Lower leg skin (tissue), 4 donors: ENCODE measurements at places on chromosomes 7 and 10.

DNA sequence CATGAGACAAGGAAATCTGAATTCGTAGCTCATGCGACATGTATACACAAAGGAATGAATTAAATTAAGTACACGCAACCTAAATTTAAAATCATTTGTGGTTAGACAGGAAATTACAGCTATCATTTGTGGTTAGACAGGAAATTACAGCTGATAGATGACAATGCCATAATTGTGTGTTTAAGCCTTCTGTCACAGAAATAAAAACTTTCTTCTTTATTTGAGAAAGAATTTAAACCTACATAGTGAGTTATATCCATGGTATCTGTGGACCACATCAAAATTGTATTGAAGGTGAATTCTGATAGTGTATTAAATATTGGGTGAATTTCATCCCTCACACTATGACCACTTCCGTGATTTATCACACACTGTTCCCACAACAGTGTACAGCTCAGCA, 362.9 kb downstream of the MAGI2 start:
- DNase-seq: no peak

GRCh38 chr7:2509298-2509906, 10.2 kb upstream of the LFNG start:
- no peak for DNase-seq

DNA sequence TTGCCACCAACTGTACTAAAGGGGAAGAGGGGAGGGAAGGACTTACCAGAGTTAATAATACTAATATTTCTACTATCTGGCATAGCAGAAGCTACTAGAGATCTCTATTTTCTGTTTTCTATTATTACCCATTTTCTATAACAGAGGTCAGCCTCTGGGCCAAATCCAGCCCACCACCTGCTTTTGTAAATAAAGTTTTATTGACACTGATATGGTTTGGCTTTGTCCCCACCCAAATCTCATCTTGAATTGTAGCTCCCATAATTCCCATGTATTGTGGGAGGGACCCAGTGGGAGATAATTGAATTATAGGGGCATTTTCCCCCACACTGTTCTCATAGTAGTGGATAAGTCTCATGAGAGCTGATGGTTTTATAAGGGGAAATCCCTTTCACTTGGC, 45.9 kb upstream of the CUL1 start:
- DNase-seq: peak; percentile 18

- DNase-seq: no peak
Measured at GRCh38 chr10:119478111-119478802, 64.3 kb downstream of the RGS10 start.

GRCh38 chr7:100353685-100354330, 4.1 kb upstream of the PILRB start:
- DNase-seq: no peak

DNA sequence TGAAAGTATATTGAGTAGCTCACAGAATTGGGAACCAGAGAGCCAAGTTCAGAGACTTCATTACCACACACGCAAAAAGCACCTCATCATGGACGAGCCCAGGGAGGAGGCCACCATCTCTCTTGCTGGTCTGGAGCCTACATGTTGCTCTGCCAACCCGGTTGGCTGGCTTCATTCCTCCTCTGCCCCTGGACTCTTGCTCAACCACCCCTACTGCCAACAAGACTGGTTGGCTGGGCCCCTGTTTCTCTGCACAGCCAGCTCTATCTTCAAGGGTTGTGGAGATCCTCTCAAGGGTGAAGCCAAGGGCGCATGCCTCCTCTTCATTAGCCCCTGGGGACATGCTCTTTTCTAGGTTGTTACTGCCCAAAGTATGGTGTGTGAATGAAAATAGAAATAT, 142.7 kb downstream of the JCAD start:
- no peak for DNase-seq

DNA sequence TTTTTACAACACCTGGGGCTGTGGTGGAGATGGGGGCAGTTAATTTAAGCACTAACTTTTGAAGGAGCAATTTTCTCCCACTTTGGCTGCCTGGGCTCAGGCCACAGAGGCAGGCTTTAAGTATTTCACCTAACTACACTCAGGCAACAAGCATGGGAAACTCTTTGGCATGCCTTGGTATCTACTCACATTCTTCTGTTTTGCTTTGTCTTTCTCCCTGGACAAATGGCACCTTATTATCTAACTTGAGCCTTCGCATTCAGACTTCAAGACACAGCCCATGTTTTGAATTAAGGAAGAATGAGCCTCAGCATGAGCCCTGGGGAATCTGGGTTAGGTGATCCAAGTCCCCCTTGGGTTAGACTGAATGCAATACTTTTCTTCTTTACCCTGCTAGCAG, 31.8 kb upstream of the BMPER start:
- DNase-seq: no peak

DNA sequence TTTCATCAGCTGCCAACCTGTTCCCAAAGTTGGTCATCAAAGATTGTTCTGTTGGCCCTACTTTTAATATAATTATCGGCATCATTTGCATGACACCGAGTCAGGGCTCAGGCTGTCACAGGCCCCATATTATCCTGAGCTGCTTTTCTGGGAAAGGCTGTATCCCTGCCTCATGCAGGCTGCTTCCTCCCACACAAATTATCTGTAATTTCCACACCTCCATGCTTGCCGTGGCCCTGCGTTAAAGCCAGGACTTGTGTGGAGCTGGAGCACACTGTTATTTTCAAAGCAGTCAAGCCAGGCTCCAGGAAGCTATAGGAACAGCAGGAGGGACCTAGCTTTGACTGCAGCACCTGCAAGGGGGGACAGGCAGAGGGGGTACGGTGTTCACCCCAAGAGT, 5.4 kb upstream of the ADCYAP1R1 start:
- no peak for DNase-seq

DNA sequence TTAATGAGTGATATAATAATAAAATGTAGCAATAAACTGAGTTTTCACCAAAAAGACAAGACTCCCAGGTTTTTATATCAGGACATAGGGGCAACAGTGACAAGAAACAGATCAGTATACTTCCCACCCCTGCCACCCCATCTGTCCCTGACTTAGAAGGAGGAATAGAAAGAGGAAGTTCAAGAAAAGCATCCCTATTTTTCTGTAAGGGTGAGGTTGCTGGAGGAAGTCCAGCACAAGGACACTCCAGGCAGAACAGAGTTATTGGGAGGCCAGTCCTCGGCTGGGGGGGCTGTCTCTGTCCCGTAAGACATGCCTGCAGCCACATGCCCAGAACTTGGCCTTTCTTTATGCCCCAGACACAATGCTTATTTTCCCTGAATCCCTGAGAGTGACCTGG, 16.5 kb upstream of the TLX1 start:
- DNase-seq: no peak

- DNase-seq: no peak
Measured at GRCh38 chr10:14253079-14253478, 77.6 kb downstream of the FRMD4A start.

DNA sequence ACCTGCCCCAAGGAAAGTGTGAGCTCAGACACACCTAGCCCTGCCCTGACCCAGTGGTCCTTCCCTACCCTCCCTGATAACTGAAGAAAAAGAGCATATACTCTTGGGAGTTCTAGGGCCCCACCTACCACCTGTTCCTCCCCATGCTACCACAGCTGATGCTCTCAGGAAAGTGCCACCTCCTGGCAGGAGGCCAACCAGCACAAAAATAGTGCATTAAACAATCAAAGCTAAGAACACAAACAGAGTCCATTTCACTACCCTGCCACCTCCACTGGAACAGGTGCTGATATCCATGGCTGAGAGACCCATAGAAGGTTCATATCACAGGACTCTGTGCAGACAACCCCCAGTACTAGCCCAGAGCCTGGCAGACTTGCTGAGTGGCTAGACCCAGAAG, 288.6 kb upstream of the PHF14 start:
- DNase-seq: no peak

DNA sequence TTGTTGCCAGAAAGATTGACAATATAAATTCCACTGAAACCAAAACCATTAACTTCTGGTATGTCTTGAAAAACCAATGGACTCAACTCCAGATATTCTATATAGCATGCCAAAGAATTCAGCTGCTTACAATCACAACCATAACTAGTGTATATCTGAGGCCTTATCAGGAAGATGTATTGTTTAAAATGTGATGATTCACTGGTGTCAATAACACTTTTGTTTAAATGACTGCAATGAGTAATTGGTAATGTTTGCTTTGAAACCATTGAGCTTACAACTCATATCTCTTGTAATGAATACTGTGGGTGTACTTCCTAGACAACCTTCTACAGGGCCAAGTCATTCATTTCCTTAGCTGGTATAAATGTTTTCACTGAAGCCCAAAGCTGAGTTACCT, 727.9 kb upstream of the KCND2 start:
- no peak for DNase-seq

- no peak for DNase-seq
Measured at GRCh38 chr7:71746006-71746405, 614.1 kb downstream of the GALNT17 start.

- DNase-seq: no peak
Measured at GRCh38 chr10:124665980-124666379, 78.2 kb downstream of the FAM53B start.

- DNase-seq: no peak
Measured at GRCh38 chr7:117347480-117347879, 24.6 kb upstream of the WNT2 start.

DNA sequence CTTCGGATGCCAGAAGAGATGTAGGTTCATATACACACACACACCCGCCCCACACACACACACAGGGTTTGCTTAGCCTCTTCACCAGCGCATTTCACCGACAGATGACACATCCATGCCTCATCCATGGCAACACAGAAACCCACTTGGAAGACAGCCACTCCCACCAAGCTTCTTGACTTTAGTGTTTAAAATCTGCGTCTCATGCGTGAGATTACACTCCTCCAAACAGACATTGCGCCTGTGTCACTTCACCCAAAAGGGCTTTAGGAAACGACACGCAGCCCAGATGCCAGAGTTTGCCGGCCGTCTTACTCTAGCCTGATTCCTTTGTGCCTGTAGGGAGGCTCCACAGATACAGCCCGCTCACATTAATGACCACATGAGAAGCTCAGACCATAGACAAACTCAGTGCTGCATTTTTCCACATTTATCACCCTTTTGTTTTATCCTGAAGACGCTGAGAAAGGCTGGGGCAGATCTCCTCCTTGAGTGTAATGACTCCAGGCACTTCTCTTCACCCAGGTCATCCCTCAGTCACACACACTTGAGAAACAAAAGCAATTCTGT, 73.8 kb downstream of the DIP2C start:
- DNase-seq: no peak

- no peak for DNase-seq
Measured at GRCh38 chr7:27953777-27954176, 213.8 kb downstream of the TAX1BP1 start.

GRCh38 chr10:62025901-62026879, 124.7 kb downstream of the ARID5B start:
- DNase-seq: no peak

DNA sequence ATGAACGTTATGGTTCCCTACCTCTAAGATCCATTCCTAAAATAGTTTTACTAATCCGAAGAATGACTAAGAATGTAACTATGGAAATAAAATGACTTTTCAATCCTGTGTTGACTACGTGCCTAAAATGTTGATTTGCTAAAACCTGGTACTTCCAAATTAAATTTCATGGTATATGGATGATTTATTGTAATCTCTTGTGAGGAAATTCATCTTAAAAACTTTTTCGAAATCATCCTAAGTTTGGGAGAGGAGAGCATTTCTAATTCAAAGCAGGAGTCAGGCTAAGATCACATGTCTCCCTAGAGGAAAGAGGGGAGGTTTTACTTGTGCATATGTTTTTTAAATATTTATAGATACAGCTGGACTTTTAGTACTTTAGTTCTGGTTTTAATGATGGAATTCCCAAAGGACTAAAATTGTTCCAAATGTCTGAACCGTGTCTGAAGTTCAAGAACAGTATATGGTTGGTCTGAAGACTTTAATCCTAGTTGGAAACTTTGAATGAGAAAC, 483.9 kb downstream of the AUTS2 start:
- no peak for DNase-seq

DNA sequence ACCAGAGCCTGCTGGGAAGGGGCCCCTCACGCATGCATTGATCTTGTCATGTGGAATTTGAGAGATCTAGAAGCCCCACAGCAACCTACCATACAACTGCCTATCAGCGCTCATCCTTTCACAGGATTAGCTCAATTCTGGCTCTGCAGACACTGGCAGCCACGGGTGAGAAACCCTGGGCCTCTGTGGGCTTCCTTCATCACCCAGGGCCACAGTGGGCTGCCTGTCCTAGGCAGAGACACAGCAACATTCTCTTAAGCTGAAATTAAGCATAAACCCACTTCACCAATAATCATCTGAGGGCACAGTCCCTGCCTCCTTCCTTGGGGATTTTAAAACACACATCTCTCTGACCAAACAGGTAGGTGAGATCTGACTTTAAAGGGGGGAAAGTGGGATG, 3.3 kb upstream of the PRSS2 start:
- DNase-seq: no peak

- DNase-seq: no peak
Measured at GRCh38 chr10:45509491-45509890, 135.5 kb downstream of the ALOX5 start.

DNA sequence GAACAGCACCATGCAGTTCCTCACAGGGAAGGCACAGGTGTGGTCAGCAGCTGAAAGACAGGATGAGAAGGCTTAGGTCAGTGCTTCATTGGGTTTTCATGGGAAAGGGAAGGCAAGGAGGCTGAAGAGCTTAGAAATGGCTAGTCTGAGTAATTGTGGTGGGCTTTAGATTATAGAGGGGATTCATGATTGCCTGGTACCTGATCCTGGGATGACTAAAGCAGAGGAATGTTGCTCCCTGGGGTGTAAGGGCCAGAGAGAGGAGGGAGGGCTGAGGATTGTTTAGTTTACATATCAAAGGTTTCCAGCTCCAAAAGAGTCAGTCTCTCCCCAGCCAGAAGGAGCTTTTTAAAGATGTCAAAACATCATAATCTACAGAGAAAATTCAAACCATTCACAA, 396.3 kb upstream of the POM121L12 start:
- DNase-seq: no peak

DNA sequence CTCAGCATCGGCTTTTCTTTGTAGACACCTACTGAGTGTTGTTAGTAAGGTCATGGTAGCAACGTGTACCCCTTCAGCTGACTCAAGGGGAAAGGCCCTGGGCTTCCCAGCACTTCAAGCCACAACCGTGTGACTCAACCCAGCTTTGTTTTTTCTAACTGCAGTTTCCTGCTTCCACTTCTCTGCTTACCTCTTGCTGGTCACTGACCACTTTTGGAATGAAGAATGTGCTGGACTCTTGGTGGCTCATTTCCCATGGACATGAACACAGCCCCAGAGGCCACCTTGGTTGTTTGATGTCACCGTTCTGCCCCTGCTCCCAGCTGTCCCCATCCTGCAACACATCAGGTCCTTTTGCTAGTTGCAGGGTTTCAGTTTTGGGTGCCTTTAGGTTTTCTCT, 69.5 kb upstream of the ZNF438 start:
- no peak for DNase-seq

- DNase-seq: peak; percentile 88
Measured at GRCh38 chr10:95906677-95907455, 909 bp upstream of the CC2D2B start.

- no peak for DNase-seq
Measured at GRCh38 chr10:101217044-101217425, 12.2 kb downstream of the LBX1 start.
